ENCODE measurements at places on chromosomes 7 and 10.

DNA sequence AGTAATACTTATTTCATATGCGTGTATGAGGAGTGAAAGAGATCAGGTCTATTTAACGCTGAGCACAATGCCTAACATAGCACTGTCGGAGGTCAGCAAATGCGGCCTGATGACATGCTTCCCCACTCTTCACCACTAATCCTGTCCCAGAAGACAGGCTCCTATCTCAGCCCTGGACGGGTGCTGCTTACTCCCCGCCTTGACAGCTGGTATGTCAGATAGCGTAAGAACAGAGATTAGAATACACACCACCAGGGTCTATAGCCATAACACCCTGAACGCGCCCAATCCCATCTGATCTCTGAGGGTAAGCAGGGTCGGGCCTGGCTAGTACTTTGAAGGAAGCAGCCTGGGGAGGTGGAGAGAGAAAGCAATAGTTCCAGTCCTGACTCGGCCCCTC is 32.3 kb upstream of the TM9SF3 start:
- no peak for DNase-seq

DNA sequence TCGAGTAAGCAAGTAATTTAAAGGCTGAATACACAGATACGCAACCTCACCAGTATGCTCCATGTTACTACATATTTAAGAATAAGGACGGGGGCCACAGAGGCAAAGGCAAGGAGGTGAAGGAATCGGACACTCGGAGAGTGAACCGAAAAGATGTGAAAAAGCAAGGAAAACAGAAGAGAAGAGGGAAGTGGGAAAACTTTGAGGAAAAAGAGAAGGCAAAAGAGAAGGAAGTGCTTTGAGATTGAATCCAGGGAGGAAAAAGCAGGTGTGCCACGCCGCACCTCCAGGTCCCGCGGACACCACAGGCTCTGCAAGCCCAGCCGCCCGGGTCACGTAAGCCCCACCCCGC is 367 bp upstream of the AVL9 start:
- DNase-seq: no peak

DNA sequence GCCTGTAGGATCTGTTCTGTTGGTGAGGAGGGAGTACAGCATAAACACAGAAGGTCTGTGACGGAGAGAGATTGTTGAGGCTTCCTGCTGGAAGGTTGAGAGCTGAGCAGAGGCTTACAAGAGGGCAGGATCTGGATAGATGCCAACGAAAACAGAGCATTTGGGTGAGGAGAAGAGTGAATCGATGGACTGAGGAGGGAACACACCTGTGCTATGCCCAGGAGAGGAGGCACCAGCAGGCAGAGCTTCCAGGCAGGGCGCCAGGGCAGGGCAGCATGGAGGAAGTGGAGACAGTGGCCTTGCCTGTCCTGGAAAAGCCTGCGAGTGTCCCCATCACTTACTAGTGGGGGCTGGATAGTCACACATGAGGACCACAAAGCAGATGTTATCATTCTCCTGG is 282.9 kb downstream of the PAXIP1 start:
- no peak for DNase-seq

GRCh38 chr7:150753826-150754603 is 16.8 kb downstream of the GIMAP5 start:
- DNase-seq: no peak

GRCh38 chr7:86848226-86848625 is 204.5 kb downstream of the GRM3 start:
- no peak for DNase-seq

DNA sequence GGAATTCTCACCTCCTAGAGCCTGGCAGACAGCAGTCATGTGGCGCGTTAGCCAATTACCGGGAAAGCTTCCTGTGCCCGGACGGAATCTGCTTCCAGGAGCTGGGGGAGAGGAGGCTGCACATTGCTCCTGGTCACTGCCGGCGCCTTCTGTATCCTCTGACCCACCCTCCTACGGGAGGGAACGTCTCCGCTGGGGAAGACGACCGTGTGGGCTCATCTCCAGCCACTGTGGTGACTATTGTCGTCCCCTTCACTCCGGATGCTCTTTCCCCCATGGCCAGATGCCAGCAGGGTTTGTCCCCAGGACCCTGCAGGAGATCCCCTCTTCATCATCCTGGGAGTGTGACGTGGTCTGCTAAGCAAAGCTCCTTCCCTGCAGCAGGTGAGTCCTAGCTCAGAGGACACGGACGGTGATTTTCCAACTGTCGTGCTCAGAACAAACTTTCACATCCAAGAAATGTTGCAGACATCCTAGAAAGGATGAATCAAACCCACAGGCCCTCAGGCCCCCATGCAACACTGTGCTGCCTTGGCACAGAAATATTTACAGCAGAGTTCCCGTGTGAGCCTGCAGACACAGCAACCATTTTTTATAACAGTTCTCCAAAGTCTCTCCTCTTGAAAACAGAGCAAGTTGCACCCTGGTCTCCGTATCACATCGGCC is 29.6 kb upstream of the FAM20C start:
- DNase-seq: no peak

- no peak for DNase-seq
These were observed 3.5 kb upstream of the IGF2BP3 start for GRCh38 chr7:23473844-23474093.

DNA sequence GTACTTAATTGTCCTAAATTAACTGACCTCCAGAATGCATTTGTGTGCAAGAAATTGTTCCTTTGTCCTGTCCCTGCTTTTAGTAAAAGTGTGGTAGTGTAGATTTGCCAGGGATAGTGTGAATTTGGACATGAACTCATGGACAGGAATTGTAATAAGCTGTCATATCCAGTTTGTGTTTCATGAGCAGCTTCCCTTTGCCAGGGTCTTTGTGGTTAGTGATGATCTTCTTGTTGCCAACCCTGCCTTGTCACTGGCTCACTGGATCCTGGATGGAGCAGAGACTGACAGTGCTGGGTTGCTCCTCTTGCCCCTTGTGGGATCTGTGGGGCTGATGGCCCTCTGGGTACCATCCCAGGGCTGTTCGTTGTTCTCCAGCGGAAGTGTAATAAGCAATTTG is 110.1 kb downstream of the CCNY start:
- no peak for DNase-seq

DNA sequence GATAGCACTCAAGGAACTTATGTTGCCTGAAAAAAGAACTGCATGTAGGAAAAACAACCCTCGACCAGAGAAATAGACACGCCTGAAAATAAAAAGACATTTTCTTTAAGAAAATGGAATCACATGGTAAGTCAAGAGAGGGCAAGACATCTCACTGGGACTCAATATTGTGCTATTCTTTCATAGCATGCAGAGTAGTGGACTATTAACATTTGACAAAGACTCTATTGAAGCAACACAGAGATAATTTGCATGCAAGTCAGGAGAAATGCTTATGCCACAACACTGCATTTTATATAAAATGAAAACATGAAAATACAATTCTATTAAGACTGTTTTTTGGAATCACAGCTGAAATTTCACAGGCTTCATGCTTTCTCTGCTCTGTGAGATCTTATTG is 77.9 kb upstream of the RHOBTB1 start:
- no peak for DNase-seq
